Smooth muscle cell of bladder (primary cell): ENCODE measurements at places on chromosomes 4 and X. TPM values are rescaled to one million over a fixed set of nuclear protein-coding genes. Genes with fewer than 3 reads are reported as not detected.

PRKG2 gene
- 4.6 and 5.7 TPM in 2 replicates for total RNA-seq

TEX13B gene
- not detected in 2 replicates for total RNA-seq

ERAS gene
- not detected in 2 replicates for total RNA-seq

MAGEA8 gene
- total RNA-seq: not detected in 2 replicates

PCDH10 gene
- total RNA-seq: 0.28 and 1.8 TPM in 2 replicates

UTP14A gene
- 19.5 and 20.7 TPM in 2 replicates for total RNA-seq

HTT-AS gene
- not detected in 2 replicates for total RNA-seq
